ENCODE measurements at places on chromosomes 13 and 19. TPM values are rescaled to one million over a fixed set of nuclear protein-coding genes. Genes with fewer than 3 reads are reported as not detected.

- no peak for DNase-seq
These were observed 220.8 kb upstream of the ZNF507 start for GRCh38 chr19:32124585-32124984.

GRCh38 chr13:97826421-97827012 is 127.0 kb upstream of the IPO5 start:
- no peak for DNase-seq

- no peak for DNase-seq
These were observed 529 bp upstream of the ZNF418 start for GRCh38 chr19:57935731-57936130.

DNA sequence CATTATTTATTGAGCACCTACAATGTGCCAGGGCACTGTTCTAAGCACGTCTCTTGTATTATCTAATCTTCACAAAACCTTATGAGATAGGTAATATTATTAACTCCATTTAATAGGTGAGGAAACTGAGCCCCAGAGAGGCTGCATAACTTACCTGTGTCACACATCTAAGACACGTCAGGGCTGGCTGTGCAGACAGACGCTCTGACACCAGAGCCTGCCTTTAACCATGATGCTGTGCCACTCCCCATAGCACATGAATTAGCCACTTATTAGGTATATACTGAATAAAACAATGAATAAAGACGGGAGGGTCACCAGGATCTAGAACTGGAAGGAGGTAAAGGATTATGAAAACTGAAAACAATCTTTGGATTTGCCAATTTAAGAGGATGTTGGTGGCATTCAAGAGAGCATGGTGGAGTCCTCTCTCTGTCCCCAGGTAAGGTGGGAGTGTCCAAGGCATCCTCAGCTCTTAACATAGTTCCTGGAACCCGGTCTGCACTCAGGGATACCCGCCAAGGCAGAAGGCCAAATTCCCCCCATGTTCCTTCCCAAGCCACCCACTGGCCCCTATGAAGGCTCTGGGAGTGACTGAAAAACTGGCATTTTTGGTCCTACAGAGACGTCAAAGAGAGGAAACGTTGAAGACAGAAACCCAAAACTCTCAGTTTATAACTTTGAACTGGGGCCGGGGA is 479.7 kb downstream of the FOXO1 start:
- no peak for DNase-seq

GRCh38 chr19:41249707-41250423 is 14.3 kb upstream of the HNRNPUL1 start:
- no peak for DNase-seq

- no peak for DNase-seq
These were observed 36.7 kb downstream of the DNAJC3 start for GRCh38 chr13:95713651-95714050.

DNA sequence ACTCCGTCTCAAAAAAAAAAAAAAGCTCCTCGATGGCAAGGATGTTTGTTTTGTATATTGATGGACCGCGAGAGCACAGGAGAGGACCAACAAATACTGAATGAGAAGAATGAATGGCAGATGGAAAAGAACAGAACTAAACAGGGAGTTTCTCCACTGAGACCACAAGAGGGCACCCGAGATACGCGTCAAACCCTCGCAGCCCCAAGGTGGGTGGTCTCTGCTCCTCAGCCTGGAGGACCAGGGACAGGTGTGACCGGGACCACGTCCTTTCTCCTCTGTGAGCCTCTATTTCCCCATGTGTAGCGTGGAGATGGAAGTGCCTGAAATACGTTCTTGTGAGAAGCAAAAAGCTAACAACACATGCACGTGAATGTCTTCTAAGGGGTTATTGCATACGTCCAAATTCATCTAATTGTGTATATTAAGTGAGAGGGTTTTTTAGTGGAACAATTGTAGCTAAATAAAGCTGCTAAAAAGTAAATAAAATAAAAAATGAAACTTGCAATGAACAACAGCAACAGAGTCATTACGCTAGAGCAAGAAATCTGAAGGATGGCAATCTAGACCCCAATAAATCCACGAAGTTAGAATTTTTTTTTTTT is 8.3 kb upstream of the CDC42EP5 start:
- DNase-seq = peak; percentile 53

DNA sequence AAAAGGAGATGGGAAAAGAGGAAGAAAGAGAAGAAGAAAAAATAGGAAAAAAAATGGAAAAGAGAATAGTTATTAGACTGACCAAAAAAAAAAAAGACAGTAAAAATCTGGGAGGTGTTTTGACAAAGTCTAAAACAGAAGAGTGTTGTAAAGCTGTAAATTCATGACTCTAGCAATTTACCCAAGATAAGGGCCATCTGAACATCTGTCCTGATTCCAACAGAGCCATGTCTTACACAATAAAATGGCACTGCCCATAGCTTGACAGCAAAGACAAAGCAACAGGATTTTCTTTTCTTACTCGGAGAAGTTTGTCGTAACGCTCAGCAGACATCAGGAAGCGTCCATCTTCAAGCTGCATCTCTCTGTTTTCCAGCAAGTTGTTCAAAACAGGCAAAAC is 69.8 kb downstream of the VWA8 start:
- DNase-seq = no peak

DNA sequence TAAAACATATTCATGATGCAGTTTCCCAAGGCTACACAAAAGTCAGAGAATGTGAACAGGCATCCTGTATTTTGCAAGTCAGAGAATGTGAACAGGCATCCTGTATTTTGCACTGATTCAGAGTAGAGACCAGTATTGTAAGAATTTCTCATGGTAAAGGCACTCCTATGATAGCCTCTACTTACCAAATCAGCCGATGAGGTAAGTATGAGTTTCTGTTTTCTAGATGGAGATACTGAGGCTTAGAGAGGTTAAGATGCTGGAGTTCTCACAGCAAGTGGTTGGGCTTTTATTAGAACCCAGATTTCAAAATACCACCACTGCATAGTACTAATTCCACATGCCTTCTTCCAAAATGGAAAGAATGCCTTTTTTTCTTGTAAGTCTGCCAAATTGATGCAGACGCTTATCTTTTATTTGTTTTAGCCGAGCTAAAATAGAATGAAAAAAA is 12.3 kb downstream of the TPT1 start:
- no peak for DNase-seq

GRCh38 chr19:6352381-6353165 is 8.8 kb upstream of the CLPP start:
- DNase-seq = no peak

DNA sequence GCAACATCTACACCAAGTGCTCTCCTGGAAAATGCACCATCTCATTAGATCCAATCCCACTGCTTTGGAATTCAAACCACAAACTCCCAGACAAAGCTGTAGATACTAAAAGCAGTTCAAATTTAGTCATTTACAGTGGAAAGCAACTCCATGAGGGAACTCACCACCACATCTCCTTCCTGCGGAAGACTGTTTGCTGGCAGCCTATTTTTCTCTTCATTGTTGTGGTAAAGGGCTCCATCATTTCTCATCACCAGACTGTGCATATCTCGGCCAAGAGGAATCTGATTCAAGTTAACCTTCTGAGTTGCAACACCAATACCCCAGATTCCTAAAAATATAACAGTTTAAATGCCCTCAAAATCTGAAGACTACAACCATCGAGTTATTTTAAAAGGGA is 8.4 kb downstream of the SPRYD7 start:
- no peak for DNase-seq

- DNase-seq = no peak
These were observed 118.0 kb upstream of the POSTN start for GRCh38 chr13:37716420-37717195.

DNA sequence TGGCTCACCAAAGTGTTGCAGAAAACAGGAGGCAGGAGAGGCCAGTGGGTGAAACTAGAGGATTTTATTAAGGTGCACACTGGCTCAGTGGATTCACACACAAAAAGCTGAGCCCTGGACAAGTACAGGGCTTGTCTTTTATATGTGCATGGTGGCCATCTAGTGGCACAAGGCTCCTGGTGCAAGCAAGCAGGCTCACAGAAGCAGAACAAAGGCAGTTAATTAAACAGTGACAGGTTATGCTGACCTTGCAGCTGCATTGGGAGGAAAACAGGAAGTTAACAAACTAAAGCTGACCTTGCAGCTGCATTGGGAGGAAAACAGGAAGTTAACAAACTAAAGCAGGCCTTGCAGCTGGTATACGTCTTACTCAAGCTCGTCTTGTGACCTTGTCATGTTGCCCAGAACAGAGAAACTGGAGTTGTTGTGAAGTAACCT is 65.3 kb upstream of the ZNF681 start:
- peak; percentile 47 for DNase-seq

DNA sequence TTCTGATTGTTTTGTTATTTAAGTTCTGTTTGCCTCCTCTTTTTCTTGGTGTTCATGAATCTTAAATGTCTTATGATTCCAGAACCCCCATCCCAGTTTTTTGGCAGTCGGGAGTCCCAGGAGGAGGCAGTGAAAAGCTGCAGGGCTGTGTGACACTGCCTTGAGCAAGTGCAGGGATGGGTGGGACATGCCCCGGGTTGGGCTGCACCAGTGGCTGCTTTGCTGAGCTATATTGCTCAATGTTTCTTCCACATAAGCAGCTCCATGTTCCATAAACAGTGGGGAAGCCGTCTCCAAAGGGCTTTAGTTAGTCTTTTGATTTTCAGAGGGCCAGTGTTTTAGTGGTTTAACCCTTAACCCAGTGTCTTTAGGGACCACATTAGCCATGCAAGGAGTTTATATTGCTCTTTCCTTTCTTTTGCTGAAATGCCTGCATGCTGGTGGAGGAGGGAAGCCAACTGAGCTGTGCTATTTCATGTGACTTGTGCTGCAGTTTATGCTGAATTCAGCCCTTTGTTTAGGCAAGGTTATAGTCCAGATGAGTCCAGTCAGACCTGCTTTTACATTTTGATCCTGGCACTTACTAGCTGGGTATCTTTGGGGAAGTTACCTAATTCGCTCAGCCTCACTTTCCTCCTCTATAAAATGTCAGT is 13.1 kb downstream of the ATP8A2 start:
- DNase-seq = no peak

DNA sequence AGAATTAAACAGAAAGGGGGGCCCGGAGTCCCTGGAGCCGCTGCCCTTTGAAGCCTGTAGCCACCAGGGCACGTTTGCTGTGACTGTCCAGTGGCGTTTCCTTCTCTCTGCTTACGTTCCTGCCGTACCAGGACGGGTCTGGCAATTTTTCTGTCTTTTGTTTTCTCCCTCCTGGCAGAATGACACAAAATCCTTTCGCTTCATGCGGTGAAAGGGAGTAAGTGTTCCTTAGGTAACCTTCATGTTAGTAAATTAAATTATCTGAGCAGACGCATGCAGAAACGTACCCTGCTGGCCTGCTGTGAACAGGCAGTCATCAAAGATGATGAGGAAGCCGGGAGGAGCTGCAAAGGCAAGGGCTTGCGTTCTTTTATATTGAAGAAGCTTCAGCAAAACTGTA is 299.3 kb upstream of the ARGLU1 start:
- DNase-seq = no peak

GRCh38 chr13:77620138-77620537 is 77.3 kb upstream of the SLAIN1 start:
- no peak for DNase-seq

- DNase-seq = peak; percentile 86
These were observed 6.7 kb upstream of the PLIN4 start for GRCh38 chr19:4524808-4525562.

Gene ATXN8OS
- total RNA-seq = not detected

Gene TPGS1
- total RNA-seq = 6.4 TPM

Gene KIR3DL1
- total RNA-seq = not detected

Gene CHAF1A
- total RNA-seq = 77.0 TPM
